ENCODE measurements at places on chromosomes 1 and 21.
A peak's percentile ranks its signal among the peaks of the same experiment; 100 is the strongest.

DNA sequence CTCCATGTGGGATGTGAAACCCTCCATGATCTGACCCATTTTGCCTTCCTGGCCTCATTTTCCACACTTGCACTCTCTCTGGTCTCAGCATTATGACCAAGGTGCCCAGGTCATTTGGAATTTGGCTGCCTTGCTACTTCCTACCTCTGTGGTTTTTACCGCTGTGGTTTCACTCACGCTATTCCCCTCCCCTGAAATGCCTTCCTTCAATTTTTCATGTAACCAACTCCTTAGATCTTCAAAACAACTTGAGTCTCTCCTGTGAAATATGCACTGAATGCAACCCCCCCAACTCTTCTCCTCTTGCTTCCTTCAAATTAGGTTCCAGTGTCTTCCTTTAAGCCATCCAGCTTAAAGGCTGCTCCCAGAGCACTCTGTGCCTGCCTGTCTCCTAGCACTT is 50.1 kb downstream of the PHC2 start:
- DNase-seq = no peak

- no peak for DNase-seq
Measured at GRCh38 chr1:58031416-58031815, 515.1 kb downstream of the OMA1 start.

DNA sequence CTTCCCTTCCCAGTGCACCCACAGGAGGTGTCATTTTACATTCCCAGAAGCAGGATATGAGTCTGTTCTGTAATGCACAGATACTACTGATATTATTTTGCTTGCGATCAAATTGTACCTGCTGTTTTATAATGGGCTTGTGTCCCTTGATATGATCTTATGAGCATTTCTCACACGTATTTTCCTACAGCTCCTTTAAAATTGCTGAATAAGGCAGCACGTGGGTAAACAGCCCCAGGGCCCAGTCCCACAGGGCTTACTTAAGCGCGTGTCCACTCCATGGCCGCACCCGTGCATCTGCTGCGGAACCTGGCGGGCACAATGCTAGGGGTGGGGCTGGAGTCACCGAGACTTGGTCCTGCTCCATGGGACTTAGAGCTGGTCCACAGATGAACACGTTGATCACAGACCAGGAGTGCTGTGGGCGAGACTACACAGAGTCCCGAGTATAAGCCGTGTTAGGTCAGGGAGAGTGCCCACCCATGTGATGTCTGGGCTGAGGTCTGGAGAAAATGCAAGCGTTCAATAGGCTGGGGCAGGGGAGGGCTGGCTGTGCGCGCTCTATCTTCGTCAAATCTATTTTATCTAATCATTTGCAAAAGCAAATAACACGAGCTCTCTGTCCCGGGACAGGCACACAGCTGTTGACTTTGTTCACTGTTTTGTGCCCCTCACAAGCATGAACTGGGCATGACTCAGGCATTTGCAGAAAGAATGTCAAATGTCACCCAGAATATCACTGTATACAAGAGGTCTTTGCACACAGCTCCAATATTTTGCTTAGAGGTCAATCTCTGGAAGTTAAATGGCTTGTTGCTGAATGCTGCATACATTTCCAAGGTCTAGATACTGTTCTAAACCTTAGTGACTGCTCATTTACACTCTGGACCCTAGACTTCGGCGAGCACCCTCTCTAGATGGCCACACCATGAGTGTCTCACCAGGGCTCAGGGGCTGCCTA is 119.3 kb downstream of the CRYAA start:
- DNase-seq = no peak

DNA sequence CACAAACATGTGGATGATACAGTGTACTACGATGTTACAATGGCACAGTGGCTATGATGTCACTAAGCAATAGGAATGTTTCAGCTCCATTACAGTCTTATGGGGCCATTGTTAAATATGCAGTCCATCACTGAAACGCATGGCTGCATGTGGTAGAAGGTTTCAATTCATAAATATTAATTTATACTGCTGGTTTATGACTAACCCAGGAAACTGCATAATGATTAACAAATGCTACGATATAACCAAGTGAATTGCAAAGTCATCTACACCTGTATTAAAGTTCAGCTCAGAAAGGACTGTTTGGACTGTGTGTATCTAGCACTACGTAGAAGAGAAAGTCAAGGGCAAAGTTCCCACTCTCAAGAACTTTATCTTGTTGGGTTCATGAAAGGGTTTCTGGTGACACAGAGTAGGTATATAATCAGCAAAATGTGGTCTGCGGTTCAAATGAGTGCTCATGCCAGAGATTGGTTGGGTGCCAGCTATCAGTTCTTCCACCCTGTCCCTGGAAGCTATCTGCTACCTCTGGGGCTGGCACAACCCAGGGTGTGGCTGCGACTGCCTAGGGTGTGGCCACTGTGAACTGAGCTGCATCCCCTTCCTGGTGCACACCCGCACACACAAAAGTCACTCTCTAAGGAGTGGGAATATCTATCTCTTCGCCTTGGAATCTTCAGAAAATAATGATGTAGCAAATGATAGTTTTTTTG is 14.8 kb downstream of the MGST3 start:
- no peak for DNase-seq

GRCh38 chr1:65082346-65083040 is 65.5 kb upstream of the AK4 start:
- no peak for DNase-seq

- no peak for DNase-seq
Measured at GRCh38 chr1:207328908-207329440, 7.5 kb downstream of the CD55 start.

DNA sequence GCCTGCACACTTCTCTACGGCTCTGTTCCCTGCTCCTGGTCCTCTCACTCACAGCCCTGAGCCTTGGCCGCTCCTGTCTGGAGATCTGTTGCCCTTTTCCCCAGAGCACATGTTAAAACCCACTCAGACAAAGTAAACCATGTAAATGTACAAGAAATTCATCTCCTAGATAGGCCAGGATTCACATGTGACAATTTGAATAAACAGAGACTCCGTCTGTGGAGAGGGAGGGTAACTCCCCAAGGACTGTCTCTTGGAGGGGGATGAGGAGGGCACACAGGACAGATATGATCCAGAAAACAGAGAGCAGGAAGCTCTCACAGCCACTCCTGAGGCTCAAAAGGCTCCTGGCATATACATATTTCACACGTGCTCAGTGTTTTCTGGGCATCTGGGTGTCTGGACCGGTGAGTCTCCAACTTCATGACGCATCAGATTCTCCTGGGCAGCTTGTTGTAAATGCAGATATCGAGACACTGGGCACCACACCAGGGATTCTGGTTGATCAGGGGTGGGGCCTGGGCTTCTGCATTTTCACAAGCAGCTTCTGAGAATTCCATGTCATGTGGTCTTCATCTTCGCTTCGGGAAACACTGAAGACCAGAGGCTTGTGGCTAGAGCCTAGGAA is 6.4 kb upstream of the KAZN start:
- DNase-seq = no peak

DNA sequence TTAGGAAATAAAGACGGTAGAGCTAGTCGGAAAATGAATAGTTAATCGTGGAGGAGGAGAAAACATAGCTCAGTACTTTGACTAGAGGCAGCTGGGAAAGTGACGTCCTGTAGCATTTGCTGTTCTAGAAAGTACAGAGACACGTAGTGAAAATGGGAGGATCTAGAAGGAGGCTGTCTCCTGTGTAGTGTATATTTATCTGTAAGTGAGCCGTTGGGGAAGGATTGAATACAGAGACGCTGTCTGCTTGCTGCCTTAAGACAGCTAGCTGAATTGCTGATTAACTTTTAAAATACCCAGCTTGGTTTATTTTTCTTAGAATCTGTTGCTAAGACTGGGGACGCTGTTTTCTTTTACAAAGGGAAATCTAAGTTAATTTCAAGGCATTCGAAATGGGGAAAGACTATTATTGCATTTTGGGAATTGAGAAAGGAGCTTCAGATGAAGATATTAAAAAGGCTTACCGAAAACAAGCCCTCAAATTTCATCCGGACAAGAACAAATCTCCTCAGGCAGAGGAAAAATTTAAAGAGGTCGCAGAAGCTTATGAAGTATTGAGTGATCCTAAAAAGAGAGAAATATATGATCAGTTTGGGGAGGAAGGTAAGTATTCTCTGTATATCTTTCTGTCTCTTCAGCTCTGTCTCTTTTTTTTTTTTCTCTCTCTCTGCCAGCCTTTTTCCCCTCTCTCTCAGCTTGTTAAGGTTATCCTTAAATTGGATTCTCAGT is at the start of gene DNAJB4:
TSS of gene DNAJB4 (plus strand) at position 221 of the 729 bp plus-strand sequence. CDS start at position 393, 172 bp downstream.
- peak; percentile 41 for DNase-seq

DNA sequence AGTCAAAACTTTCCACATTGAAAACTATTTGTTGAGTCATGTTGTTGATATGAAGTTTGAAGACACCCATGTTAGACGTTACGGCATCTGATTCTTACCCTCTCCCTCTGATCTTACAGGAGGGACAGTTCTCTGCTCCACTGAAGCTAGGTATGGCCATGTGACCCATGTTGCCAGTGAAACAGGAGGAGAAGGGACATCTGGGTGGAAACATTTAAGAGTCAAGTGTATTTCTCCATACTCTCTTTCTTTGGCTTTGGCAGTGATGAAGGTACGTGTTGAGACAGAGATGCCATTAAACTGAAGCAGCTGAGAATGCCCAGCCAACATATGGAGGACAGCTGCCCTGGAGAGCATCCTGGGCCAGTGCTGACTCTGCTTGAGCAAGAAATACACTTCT is 198.4 kb upstream of the PTGFR start:
- DNase-seq = no peak

DNA sequence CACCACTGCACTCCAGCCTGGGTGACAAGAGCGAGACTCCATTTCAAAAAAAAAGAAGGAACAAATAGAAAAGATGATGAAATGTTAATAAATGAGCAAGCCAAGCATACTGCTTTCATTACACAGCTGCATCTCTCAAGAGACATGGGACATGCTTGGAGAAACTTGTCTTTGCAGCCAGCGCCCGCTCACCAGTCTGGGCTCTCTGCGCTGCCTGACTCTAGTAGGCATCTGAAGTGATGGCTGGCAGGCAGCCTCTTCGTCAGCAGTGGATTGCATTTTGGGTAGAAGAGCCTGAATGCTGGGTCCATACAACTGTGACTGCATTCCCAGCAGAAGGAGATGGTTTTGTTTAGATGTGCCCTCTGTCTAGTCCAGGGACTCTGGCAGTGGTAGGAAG is 48.0 kb downstream of the IL6R start:
- no peak for DNase-seq

DNA sequence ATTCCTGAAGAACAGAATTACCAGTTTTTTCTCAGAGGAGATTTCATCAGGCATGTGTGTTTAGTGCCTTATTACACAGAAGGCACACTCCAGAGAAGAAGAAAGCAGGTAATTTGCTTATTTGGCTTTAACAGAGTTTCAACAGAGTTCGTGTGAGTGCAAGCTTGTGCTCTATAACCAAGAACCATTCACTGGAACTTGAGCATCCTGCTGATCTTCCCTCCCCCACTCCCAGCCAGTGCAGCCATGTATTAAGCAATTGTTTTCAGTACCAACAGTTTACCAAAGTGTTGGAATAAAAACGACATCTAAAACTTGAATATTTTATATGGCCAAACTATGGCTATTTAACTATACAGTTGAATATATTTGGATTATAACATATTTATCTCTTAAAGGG is 4.3 kb downstream of the MGST3 start:
- no peak for DNase-seq

DNA sequence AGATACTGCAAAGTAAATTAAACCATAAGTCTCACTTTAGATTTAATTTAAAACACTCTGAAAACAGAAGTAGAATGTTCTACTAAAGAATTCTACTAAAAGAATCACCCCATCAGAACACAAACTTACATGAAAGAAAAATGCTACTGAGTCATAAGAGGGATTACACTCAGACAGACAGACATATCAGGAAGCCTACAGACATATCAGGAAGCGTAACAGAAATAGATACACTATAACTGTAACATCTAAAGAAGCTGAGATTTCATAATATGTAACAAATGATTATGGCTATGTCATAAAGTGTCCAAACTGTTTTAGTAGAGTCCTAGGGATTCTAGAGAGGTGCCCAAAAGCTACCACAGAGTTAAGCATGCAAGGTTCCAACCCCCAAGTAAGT is 23.9 kb downstream of the FOXJ3 start:
- no peak for DNase-seq

DNA sequence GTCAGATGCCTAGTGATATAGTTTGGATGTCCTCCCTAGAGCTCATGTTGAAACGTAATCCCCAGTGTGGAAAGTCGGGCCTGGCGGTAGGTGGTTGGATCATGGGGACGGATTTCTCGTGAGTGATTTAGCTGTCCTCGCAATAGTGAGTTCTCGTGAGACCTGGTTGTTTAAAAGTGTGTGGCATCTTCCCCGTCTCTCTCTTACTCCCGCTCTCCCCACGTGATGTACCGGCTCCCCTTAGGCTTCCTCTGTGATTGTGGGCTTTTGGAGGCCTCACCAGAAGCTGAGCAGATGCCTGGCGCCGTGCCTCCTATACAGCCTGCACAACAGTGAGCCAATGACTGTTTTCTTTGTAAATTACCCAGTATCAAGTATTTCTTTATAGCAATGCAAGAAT is 264.5 kb downstream of the TTLL7 start:
- no peak for DNase-seq

GRCh38 chr1:53681351-53681976 is 57.5 kb downstream of the GLIS1 start:
- DNase-seq = no peak

GRCh38 chr1:180382326-180383115 is 119.9 kb downstream of the ACBD6 start:
- DNase-seq = no peak

DNA sequence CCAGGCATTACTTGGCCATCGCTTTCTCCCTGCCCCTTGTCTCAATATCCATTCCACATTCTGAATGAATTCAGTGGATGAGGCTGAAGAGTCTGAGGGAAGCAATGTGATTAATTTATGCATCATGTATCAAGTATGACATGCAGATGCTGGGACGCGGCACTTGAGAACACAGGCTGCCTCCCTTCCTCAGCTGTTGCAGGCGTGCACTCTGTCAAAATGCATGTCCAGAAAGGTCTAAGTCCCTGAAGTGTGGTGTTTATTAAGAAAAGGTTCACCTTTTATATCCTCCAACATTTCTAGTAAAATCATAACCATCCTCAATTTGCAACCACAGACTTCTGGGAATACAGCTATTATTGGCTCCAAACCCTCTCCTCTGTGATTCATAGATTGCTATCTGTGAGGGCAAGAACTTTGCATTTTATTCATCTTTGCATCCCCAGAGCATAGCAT is 22.6 kb upstream of the RAB3GAP2 start:
- DNase-seq = no peak

- no peak for DNase-seq
Measured at GRCh38 chr1:225631021-225631663, 21.8 kb downstream of the ENAH start.

GRCh38 chr21:16419188-16419921 is 689.6 kb downstream of the USP25 start:
- no peak for DNase-seq

GRCh38 chr1:180053594-180054567 is 99.3 kb downstream of the CEP350 start:
- DNase-seq = no peak

- DNase-seq = no peak
Measured at GRCh38 chr1:243725075-243725474, 125.0 kb downstream of the AKT3 start.

GRCh38 chr1:89759036-89759435 is 61.8 kb upstream of the LRRC8D start:
- no peak for DNase-seq

Data from stimulated activated CD4-positive, alpha-beta T cell treated with anti-CD3 and anti-CD28 coated beads, TNF-alpha, amount 100 ng/mL, for 4 hours (primary cell).